Stimulated activated CD8-positive, alpha-beta memory T cell treated with anti-CD3 and anti-CD28 coated beads, Interleukin-7, amount 100 ng/mL, for 1 hour (primary cell): ENCODE measurements at places on chromosomes 16 and 17.

DNA sequence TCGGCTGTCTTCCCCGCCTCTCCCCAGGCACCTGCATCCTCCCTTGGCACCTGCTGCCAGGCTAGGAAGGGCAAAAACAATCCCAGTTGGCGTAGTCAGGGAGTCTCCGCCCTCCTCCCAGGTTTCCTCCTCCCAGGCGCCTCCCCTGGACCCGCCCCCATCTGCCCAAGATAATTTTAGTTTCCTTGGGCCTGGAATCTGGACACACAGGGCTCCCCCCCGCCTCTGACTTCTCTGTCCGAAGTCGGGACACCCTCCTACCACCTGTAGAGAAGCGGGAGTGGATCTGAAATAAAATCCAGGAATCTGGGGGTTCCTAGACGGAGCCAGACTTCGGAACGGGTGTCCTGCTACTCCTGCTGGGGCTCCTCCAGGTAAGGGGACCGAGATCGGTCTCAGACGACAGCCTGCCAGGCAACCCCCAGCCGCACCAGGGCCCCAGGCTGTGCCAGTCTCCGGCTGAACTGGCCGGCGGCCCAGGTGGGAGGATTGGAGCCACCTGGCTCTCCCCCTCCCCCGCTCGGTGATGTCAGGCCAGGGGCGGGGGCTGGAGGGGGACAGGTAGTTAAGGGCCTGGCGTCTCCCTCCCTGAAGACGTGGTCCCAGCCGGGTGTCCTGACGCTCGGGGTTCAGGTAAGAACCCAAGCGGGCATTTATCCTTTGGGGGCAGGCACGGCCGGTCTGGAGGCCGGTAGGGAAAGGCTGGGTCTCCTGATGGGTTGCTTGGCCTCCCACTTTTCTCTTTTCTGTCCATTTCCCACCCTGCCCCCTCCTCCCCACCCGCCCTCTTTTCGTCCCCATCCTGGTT is at the start of gene GRB7:
TSS of gene GRB7 (plus strand) at position 179 of the 808 bp plus-strand sequence. CDS start 4,364 bp downstream, outside the sequence.
- no peak for DNase-seq

GRCh38 chr16:57260294-57260929 is 15.4 kb downstream of the ARL2BP start:
- no peak for DNase-seq

- no peak for DNase-seq
Observed at GRCh38 chr16:48136547-48137360, 19.0 kb downstream of the ABCC12 start.

DNA sequence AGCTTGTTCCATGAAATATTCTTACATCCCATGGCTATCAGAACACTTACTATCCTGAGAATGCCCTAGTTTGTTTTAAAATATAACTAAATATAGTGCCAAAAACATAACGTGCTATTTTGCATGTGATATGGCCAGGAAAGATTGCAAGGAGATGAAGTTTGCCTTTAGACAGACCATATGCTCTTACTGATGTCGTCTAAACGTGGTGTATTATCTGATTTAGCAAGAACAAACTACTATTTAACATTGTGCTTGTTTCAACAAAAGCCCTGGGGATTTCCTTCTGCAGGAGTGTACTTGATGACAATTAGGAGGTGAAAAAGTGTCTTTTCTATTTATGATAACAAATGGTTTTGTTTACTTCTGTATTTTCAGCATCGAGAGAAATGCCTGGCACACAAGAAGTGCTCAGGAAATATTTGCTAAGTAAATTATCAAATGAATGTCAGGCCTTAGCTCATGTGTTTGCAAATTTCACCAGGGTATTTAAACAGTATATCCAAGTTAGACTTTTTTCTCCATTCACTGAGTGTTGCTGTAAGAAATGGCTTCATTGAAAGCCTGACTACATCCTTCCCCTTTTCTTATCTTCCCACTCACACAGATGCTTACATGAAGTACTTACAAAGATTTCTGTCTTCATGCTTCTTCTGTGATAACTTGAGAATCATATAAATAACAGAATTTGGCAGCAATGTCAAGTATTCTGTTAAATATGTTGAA is 1033.6 kb downstream of the CDH8 start:
- no peak for DNase-seq

DNA sequence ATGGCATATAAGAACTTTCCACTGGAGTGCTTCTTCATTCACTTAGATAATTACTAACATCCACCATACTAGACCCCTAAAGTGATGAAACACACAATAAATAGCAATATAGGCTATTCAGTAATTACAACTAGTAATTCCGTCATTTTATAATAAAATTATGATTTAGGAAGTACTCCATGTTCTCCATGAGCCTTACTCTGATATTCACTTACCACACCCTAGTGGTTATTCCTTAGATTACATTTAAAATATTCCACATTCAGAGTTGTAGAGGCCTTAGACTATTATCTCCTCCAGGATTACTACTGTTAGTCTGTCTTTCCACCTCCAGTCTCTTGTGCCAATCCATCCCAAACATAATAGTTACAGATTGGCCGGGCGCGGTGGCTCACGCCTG is 62.4 kb downstream of the STH start:
- DNase-seq, result no peak

DNA sequence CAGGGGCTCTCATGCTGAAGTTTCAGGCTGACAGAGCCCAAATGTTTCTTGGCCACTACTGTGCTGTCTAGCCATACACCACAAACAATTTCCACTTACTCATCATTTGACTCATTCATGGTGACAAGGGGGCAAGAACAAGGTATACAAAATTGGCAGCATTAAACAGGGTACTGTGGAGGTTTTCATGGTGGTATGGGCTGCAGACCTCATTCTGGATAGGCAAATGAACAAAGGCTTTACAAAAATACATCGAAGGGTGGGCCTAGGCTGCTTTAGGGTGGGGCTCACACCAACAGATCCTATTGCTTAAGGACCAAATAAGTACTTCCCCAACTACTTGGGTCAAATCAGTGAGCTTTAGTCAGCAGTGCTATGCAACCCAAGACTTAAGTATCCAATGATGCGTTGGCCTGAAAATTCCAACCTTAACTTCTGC is 53.0 kb downstream of the N4BP1 start:
- no peak for DNase-seq

- DNase-seq, result no peak
Observed at GRCh38 chr17:78374631-78375274, 3.7 kb upstream of the PGS1 start.

- DNase-seq, result no peak
Observed at GRCh38 chr17:3529817-3530741, 27.5 kb downstream of the TRPV3 start.

DNA sequence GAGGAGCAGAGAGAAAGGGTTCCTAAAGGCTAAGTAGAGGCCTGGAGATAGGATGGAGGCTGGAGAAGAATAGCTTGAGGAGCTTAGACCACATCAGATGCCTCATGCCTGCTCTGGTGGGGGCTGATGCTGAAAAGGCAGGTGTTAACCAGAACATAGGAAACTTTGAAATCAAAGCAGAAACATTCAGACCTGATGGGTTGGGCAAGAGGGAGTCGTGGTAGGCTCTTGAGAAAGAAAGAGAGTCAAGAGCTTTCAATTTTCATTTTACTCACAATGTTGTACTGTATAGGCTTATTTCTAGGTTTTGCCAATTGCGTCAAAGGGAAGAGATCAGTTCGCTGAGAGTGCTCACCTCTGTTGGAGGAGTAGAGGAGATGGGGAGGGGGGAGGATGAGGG is 406.6 kb upstream of the SALL1 start:
- DNase-seq, result no peak

- no peak for DNase-seq
Observed at GRCh38 chr17:45136846-45137560, 1.5 kb downstream of the ACBD4 start.

GRCh38 chr17:17921192-17922069 is 50.8 kb downstream of the TOM1L2 start:
- DNase-seq, result no peak

DNA sequence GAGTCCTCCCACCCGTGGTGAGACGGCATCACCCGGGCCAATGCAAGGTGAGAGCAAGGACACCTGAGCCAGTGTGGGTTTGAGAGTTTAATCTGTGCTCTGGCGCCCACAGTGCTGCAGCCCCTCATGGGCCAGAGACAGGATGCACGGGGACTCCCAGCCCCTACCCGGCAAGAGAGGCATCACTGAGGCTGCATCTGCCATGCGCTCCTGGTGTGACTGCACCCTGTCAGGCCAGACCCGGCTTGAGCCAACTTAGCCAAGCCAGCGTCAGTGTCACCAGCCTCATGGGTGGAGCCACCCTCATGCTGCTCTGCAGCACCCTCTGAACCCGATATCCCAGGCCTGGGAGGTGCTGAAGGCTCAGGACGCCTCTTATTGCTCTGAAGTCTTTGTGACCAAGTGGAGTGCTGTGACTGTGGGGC is 1.3 kb upstream of the BRICD5 start:
- DNase-seq, result no peak

DNA sequence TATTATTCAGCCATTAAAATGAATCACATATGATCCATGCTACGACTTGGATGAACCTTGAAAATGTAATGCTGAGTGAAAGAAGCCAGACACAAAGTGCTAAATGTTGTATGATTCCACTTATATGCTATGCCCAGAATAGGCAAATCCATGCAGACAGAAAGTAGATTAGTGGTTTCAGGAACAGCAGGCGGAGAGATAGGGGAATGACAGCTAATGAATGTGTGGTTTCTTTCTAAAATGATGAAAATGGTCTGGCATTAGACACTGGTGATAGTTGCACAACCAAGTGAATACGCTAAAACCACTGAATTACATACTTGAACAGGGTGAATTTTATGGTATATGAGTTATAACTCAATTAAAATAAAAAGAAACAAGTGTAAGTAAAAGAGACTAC is 121.8 kb upstream of the NOG start:
- no peak for DNase-seq
